ENCODE measurements at places on chromosomes 1 and 21. TPM values are rescaled to one million over a fixed set of nuclear protein-coding genes. Genes with fewer than 3 reads are reported as not detected.

DNA sequence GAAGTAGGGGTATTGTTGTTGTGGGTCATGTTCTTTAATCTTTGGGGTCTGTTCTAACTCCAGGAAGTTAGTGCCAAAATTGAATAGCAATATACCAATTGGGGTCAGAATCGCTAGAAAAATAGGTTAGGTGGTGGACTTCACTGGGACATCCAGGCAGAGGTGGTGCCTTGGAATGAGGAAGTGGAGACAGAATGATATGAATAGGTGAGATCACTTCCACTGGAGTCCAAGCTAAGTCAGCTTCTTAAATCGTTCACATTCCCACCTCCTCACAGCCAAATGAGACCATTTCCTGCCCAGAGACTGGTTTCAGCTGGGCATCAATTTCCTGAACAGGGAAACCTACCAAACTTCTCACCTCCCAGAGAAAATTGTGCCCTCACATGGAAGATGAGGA, 137.8 kb upstream of the RAB4A start:
- no peak for DNase-seq

DNA sequence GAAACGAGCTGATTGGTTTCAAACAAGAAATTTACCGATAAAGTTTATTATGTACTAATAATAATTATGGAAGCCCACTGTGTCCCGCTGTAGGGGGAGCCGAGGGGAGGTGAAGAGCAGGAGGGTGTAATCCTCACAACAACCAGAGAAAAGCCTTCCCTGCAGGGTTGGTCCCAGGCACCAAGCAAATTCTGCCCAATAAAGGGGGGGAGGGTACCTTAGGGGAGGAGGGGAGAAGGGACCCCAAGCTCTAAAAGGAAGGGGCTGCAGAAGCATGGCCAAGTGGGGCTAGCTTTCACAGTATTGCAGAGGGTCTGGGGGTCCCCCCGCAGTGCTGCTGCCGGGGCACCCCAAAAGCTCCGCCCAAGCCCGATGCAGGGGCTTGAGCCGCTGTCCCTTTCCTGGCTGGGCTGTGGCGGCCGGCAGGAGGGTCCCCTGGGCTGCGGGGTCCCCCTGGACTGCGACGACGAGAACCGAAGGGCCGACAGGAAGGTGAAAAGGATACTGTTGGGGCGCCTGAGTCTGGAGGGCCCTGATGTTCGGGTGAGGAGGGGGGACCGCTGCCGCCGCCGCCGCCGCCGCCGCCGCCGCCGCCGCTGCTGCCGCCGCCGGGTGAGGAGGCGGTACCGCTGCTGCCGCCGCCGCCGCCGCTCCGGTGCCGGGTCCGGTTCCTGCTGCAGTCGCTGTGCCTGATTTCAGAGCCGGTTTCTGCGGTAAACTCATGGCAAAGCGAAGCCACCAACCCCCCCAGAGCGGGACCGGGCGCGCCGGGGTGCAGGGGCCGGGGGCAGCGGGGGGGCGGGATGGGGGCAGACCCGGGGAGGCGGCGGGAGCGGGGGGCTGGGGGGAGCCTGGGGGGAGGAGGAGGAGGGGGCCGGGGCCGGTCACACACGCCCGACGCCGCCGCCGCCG, 771 bp downstream of the EIF4G3 start:
- DNase-seq: peak; percentile 91

DNA sequence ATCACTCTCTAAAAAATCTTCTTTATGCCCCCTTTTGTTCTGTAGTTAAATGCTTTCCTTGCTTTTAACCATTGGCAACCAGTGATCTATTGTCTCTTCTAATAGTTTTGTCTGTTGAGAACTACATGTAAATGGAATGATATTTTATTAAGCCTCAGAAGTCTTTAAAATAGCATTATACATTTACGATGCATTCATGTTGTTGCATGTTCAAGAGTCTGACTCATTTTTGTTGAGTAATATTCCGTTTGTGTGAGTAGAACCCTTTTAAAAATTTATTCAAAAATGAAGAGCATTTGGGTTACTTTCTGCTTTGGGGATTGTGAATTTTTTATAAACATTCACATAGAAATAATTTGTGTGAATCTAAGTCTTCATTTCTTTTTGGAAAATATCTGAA, 1352.9 kb downstream of the NCAM2 start:
- no peak for DNase-seq

DNA sequence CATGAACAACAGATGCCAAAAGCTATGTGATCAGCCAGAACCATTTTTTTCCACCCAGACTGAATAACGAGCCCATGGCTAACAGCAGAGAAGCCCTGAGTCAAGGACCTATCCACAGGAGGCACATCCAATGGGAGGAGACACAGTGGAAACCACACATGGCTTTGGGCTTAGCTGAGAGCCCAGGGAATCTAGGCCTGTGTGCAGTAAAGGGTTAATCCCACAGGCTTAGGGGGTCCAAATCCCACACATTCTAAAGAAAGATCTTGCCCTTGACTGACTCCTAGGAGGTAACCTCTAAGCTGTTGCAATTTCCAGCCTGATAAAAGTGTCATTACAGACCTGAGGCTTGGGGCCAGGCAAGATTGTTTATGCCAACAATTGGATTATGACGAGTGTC, 194.5 kb downstream of the DSCAM start:
- no peak for DNase-seq

DNA sequence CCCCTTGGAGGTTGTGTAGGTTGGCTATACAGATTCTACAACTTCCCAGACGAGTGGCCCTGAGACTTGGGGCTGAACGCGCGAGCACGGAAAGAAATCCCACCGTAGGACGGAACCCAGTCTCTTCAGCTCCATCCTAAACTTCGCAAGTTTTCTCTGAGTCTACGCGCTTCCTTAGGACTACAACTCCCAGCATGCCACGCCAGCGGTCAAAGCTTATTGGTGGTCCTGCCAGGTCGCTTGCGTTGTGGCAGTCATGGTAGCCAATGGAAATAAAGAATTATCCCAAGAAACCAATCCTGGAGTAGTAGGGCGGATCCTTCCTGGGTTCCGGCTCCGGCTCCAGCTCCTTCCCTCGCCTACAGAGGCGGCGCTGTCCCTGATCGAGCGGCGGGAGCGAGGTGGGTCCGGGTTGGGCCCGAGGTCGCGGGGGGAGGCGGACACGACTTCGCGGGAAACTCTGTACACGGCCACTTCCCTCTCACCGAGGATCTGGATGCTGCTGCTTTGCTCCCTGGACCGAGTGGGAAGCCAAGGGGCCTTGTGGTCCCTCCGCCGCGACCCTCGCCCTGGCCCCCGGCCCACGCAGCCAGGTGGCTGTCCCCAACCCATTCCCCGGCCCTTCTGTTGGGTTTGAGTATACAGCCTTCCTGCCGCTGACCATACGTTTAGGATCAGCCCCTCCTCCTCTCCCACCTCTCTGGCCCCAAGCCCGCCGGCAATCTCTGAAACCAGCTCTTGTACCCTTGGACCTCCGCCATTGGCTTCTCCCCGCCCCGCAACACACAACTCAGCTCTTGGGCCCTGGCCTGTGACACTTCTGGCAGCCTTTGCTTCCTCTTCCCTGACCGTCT, at the start of gene ZNF691:
Gene ZNF691 (plus strand): TSS at position 357 of the 854 bp plus-strand sequence. CDS start 3,046 bp downstream, outside the sequence.
- peak; percentile 95 for DNase-seq

DNA sequence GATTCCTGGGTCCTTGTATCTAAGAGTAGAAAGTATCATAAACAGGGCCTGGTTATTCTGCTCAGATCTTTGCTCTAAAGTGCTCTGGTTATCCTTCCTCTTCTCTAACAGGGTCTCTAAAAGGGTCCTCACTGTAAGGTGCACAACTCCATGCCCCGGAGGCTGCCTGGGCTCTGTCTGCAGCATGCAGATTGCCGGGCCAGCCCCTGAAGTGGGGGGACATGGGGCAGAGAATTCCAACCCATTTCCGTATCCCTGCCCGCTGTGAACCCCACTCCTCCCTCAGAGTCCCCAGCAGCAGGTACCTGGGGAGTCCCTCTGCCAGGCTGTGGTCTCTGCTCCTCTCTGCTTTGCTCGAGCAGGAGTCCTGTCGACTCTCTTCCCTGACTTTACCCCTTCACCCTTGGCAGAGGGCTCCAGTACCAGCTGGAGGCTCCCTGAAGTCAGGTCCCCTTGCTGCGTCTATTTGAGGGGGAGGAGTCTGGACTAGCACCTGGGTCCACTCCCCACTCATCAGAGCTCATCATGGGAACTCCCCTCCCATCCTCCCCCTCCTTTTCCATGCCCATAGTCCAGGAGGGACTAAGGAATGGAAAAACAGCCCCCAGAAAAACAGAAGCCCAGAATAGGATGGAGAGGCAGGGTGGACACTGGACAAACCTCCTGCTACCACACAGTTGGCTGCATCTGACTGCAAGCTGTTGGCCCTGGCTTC, 12.1 kb downstream of the BLACAT1 start:
- no peak for DNase-seq

- no peak for DNase-seq
These were observed 24.0 kb upstream of the DIRAS3 start for GRCh38 chr1:68074472-68074871.

- no peak for DNase-seq
These were observed 26.8 kb upstream of the EPHA8 start for GRCh38 chr1:22536506-22536905.

TTLL7 gene
- total RNA-seq: 4.3 TPM

MCOLN3 gene
- total RNA-seq: 2.5 TPM

MTR gene
- 39.1 TPM for total RNA-seq

OR4F29 gene
- not detected for total RNA-seq

Measured in spleen (tissue), 13 donors.